ENCODE measurements at places on chromosomes 3 and 15. TPM values are rescaled to one million over a fixed set of nuclear protein-coding genes. Genes with fewer than 3 reads are reported as not detected.

DNA sequence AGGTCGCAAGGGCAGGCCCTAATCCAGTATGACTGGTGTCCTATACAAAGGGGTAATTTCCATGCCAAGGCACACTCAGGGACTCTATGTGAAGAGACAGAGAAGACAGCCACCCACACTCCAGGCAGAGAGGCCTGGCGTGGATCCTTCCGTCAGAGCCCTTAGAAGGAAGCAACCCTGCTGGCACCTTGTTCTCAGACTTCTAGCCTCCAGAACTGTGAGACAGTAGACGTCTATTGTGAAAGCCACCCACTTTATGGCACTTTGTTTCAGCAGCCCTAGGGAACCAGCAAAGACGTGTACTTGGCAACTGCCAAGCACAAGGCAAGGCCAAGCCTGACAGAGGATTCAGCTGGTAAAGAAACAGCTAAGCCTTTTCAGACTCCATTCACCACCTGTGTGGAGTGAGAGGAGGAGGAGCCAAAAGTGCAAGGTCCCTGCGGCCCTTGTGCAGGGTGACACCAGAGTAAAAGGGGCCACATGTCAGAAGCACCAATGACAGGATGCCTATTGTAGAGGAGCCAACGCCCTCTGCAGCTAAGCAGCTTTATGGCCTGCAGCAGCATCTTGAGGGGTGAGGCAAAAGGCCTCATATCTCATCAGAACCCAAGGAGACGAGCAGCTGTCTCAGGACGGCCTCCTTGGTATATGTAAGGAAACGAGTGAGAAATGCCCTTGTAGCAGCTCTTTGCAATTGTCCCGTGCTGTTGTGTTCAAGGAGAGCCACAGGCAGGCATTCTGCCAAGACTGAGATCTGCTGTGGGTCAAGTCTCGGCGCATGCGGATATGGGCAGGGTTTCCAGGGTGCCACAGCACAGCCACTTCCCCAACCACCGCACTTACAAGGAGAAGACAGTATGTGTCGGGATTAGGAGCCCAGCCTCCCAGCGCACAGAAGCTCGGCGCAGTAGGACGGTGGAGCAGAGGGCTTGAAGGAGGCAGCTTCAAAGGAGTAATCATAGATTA is 121.5 kb upstream of the LIPC start:
- no peak overlapping the region for H3K27ac ChIP-seq
- DNase-seq = no peak
- no peaks in the 10 kb centered on the region for H3K27me3 ChIP-seq
- no peak overlapping the region for H3K4me3 ChIP-seq

LMAN1L gene
- not detected for total RNA-seq

GRCh38 chr15:78737187-78737820 is 74.0 kb downstream of the ADAMTS7 start:
- DNase-seq = no peak
- no peak overlapping the region for H3K27ac ChIP-seq
- no peak overlapping the region for H3K4me3 ChIP-seq
- H3K27me3 ChIP-seq = no peaks in the 10 kb centered on the region
- H3K4me1 ChIP-seq = no peaks in the 10 kb centered on the region

HTR3E gene
- total RNA-seq = not detected

DNA sequence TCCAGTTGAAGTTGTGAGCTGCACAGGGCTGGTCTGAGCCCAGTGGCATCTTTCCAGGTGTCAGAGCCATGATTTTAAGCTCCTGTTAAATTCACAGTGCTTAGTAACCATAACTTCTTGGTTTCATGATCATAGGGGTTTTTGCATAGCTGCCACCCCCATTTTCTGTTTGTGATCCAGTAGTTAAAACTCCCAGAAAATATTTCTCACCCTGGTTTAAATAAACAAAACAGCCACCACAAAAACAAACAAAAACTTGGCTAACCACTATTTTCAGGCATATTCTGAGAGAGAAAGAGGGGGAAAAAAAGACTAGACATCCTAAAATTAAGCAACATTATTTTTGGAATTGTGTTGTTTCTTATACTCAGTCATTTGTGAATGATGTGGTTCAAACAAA is 175.3 kb downstream of the IGF1R start:
- H3K27ac ChIP-seq = no peak overlapping the region
- peaks cover 8% of the 10 kb centered on the region for H3K4me1 ChIP-seq
- no peaks in the 10 kb centered on the region for H3K36me3 ChIP-seq
- no peaks in the 10 kb centered on the region for H3K27me3 ChIP-seq
- DNase-seq = no peak
- H3K4me3 ChIP-seq = no peak overlapping the region

GPR15 gene
- 0.32 TPM for total RNA-seq

DNA sequence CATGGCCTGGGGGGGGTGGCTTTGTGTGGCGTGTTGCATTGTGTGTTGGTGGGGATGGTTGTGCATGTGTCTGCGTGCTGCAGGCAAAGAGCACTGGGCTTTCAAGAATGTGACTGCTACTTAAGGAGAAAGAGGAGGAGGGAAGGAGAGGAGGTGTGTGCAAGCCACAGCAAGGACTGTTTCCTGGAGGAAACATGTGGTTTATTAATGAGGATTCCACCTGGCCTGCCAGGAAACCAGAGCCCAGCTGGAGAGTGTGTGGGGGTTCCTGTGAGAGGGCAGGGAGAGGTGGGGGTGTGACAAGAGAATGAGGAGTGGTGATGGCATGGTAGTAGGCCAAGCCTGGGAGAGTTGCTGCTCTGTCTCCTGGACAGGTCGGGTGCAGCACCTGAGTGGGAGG is 258.1 kb upstream of the ROPN1 start:
- DNase-seq = no peak
- peaks cover 44% of the 10 kb centered on the region for H3K4me1 ChIP-seq
- H3K27ac ChIP-seq = peak overlapping the region; percentile 82
- no peaks in the 10 kb centered on the region for H3K27me3 ChIP-seq

- no peaks in the 10 kb centered on the region for H3K36me3 ChIP-seq
- H3K27me3 ChIP-seq = no peaks in the 10 kb centered on the region
- DNase-seq = no peak
- H3K4me3 ChIP-seq = no peak overlapping the region
- H3K4me1 ChIP-seq = no peaks in the 10 kb centered on the region
These were observed 414.5 kb downstream of the ERC2 start for GRCh38 chr3:56053727-56054126.

COL6A5 gene
- total RNA-seq = not detected

- H3K4me1 ChIP-seq = no peaks in the 10 kb centered on the region
- no peak overlapping the region for H3K27ac ChIP-seq
- H3K36me3 ChIP-seq = peaks cover 100% of the 10 kb centered on the region
- no peaks in the 10 kb centered on the region for H3K27me3 ChIP-seq
- no peak overlapping the region for H3K4me3 ChIP-seq
These were observed 102.0 kb downstream of the SNRPN start for GRCh38 chr15:25056484-25057425.

- no peak overlapping the region for H3K4me3 ChIP-seq
- peak; percentile 83 for DNase-seq
- H3K36me3 ChIP-seq = no peaks in the 10 kb centered on the region
These were observed 64.0 kb upstream of the DGKG start for GRCh38 chr3:186425788-186426730.

- no peak overlapping the region for H3K4me3 ChIP-seq
- no peaks in the 10 kb centered on the region for H3K4me1 ChIP-seq
- H3K27me3 ChIP-seq = no peaks in the 10 kb centered on the region
- no peak for DNase-seq
- no peak overlapping the region for H3K27ac ChIP-seq
These were observed 412.4 kb downstream of the RAP2B start for GRCh38 chr3:153574445-153574844.

NR2E3 gene
- total RNA-seq = not detected

DNA sequence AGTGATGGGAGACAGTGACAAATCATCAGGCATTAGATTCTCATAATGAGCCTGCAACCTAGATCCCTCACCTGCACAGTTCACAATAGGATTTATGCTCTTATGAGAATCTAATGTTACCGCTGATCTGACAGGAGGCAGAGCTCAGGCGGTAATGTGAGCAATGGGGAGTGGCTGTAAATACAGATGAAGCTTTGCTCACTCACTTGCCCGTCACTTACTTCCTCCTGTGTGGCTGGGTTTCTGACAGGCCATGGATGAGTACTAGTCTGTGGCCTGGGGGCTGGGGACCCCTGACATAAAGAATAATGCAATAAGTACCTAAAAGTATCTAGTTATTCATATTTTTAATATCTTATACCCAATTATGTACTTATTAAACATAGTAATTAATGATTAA is 15.6 kb downstream of the IQCB1 start:
- H3K27me3 ChIP-seq = no peaks in the 10 kb centered on the region
- H3K4me1 ChIP-seq = no peaks in the 10 kb centered on the region
- H3K4me3 ChIP-seq = no peak overlapping the region
- H3K27ac ChIP-seq = no peak overlapping the region
- no peak for DNase-seq

DNA sequence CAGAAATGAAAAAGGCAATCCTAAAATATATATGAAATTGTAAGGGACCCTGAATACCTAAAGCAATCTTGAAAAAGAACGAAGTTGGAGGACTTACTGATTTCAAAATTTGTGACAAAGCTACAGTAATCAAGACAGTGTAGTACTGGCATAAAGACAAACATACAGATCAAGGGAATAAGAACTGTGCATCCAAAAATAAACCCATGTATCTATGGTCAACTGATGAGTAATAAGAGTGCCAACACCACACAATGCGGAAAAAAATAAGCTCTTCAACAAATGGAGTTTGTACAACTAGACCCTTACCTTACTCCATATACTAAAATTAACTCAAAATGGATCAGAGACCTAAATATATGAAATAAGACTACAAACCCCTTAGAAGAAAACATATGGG is 29.6 kb downstream of the GSK3B start:
- DNase-seq = no peak
- H3K27me3 ChIP-seq = no peaks in the 10 kb centered on the region
- H3K4me3 ChIP-seq = no peak overlapping the region
- H3K27ac ChIP-seq = no peak overlapping the region
- no peaks in the 10 kb centered on the region for H3K36me3 ChIP-seq

GRCh38 chr3:39146611-39147591 is 6.5 kb downstream of the CSRNP1 start:
- peak overlapping the region; percentile 48 for H3K4me3 ChIP-seq
- H3K4me1 ChIP-seq = peaks cover 83% of the 10 kb centered on the region
- peak overlapping the region; percentile 100 for H3K27ac ChIP-seq
- no peaks in the 10 kb centered on the region for H3K27me3 ChIP-seq
- no peak for DNase-seq
- peaks cover 45% of the 10 kb centered on the region for H3K36me3 ChIP-seq

DNA sequence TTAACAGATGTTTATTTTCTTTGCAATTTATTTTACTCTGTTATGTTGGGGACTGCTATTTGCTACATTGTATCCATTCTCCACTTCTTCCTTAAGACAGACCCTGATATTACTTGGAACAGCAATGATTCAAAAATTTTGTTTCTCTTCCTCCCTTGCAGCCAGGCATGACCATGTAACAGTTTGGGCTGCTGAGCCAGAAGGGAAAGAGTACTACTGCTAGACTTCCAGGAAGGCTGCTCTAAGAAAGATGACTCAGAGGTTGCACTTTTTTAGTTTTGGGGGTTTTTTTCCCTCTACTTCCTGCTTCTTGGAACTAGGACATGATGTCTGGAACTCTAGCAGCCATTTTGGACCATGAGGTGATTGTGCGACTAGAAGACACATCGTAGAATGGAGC is 10.3 kb downstream of the PRR20G start:
- H3K27ac ChIP-seq = no peak overlapping the region
- no peaks in the 10 kb centered on the region for H3K36me3 ChIP-seq
- H3K4me1 ChIP-seq = no peaks in the 10 kb centered on the region
- H3K27me3 ChIP-seq = peaks cover 16% of the 10 kb centered on the region
- DNase-seq = no peak
- H3K4me3 ChIP-seq = no peak overlapping the region

DNA sequence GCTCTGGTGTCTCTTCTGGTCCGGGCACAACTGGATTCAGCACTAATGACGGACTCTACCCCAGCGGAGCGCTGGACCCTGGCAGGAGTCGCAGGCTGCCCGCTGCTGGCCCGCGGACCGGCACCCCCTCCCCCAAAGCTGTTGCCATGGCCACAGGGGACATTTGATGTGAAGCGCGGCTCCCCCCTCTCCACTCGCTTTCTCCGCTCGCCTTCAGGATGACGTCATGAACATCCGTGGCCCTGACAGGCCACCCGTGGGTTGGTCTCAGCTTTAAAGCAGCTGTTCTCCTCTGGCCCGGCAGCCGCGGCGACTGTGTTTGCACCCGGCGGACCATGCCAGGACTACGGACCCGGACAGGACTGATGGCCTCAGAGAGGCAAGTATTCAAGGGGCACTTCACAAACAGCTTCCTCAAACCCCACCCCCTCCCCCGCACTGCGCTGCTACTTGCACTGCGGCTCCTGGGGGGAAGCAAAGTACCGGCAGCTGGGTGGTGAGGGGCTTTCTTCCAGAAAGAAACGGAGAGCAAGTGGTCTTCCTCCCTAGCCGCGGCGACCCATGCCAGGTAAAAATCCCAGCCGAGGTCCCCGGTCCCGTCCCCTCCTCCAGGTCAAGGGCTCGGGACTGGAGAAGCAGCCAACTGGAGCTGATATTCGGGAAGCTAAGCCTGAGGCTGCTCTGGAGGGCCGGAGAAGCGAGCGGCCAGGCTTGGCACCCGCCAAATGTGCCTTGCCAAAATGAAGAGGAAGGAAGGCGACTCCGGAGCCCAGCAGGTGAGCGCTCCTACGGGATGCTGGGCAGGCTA is 16.6 kb upstream of the AEN start:
- no peaks in the 10 kb centered on the region for H3K27me3 ChIP-seq
- no peak for DNase-seq
- no peaks in the 10 kb centered on the region for H3K36me3 ChIP-seq
- no peak overlapping the region for H3K27ac ChIP-seq
- peak overlapping the region; percentile 8 for H3K4me3 ChIP-seq

- peaks cover 10% of the 10 kb centered on the region for H3K4me1 ChIP-seq
- no peaks in the 10 kb centered on the region for H3K36me3 ChIP-seq
- H3K4me3 ChIP-seq = no peak overlapping the region
- H3K27me3 ChIP-seq = no peaks in the 10 kb centered on the region
- no peak overlapping the region for H3K27ac ChIP-seq
- DNase-seq = no peak
These were observed 106.6 kb downstream of the SSR3 start for GRCh38 chr3:156448300-156448699.

SNTN gene
- not detected for total RNA-seq

DNA sequence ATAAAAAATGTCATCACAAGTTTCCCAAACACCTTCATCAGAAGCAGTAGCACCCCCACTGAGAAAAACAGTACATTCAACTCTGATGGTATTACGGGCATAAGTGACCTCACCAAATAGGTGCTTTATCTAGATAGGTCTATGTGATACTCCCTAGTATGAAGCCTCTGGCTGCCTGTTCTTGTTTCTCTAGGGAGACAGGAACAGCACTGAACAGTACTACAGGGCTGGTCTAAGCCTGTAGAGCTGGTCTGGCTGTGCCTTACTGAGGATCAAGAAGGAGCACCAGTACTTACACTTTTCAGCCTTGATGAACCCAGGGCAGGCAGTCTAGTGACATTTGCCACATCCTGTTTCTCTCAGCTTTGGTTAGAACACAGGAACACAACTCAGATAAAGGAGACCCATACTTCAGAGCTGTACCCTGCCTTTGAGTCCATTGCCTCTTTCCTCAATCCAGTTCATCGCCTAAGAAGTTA is 35.9 kb downstream of the OXNAD1 start:
- peak; percentile 91 for DNase-seq
- H3K4me1 ChIP-seq = peaks cover 4% of the 10 kb centered on the region
- peaks cover 11% of the 10 kb centered on the region for H3K36me3 ChIP-seq
- no peaks in the 10 kb centered on the region for H3K27me3 ChIP-seq
- no peak overlapping the region for H3K4me3 ChIP-seq
- H3K27ac ChIP-seq = no peak overlapping the region

All from esophagus muscularis mucosa (tissue), 4 donors.